Regular cardiac myocyte (primary cell): ENCODE measurements at places on chromosomes 1 and 21. TPM values are rescaled to one million over a fixed set of nuclear protein-coding genes. Genes with fewer than 3 reads are reported as not detected.

Gene EDARADD
- under 0.01 and 0.19 TPM in 2 replicates for total RNA-seq

Gene SLC44A5
- 0.38 and 0.56 TPM in 2 replicates for total RNA-seq

Gene FCRL6
- not detected in 2 replicates for total RNA-seq

Gene USP48
- total RNA-seq, result 36.9 and 43.3 TPM in 2 replicates

Gene RORC
- total RNA-seq, result not detected in 2 replicates

Gene ZBTB40
- total RNA-seq, result 9.6 and 11.5 TPM in 2 replicates

Gene FCRL1
- not detected in 2 replicates for total RNA-seq

Gene KLHL17
- total RNA-seq, result 5.0 and 7.9 TPM in 2 replicates

Gene FCRL3
- total RNA-seq, result not detected in 2 replicates

Gene FALEC
- 0.28 TPM in 1 of 2 replicates, not detected in the other for total RNA-seq

Gene PRKAA2
- 5.2 and 6.8 TPM in 2 replicates for total RNA-seq

Gene MX2
- total RNA-seq, result 2.9 and 4.2 TPM in 2 replicates

Gene CNR2
- total RNA-seq, result not detected in 2 replicates

Gene IFI16
- total RNA-seq, result 71.9 and 107 TPM in 2 replicates

Gene RHD
- total RNA-seq, result under 0.01 TPM in 1 of 2 replicates, not detected in the other

Gene LEFTY2
- total RNA-seq, result under 0.01 TPM in 1 of 2 replicates, not detected in the other

Gene CA14
- total RNA-seq, result not detected in 2 replicates

Gene ADGRB2
- 2.1 and 8.2 TPM in 2 replicates for total RNA-seq

Gene SDE2
- total RNA-seq, result 29.3 and 38.2 TPM in 2 replicates

Gene GPR52
- 0.28 and 0.38 TPM in 2 replicates for total RNA-seq

Gene ASCL5
- under 0.01 TPM in 1 of 2 replicates, not detected in the other for total RNA-seq

Gene GUK1
- 488 and 596 TPM in 2 replicates for total RNA-seq

Gene CORT
- not detected in 2 replicates for total RNA-seq

Gene FOXO6
- under 0.01 TPM in 1 of 2 replicates, not detected in the other for total RNA-seq

Gene BMP8B
- not detected in 2 replicates for total RNA-seq

Gene EVI5
- total RNA-seq, result 75.3 and 87.9 TPM in 2 replicates

Gene ZNF695
- total RNA-seq, result 0.56 and 3.3 TPM in 2 replicates

Gene ARHGEF11
- total RNA-seq, result 20.1 and 20.9 TPM in 2 replicates
